Melanocyte of skin (primary cell): ENCODE measurements at places on chromosomes 1 and 21. TPM values are rescaled to one million over a fixed set of nuclear protein-coding genes. Genes with fewer than 3 reads are reported as not detected.

SH2D2A gene
- 0.31 TPM in 1 of 2 replicates, not detected in the other for total RNA-seq

ELF3 gene
- total RNA-seq = under 0.01 TPM in 2 replicates

TFB2M gene
- 25.3 and 38.6 TPM in 2 replicates for total RNA-seq

DYNLT5 gene
- 0.73 and 2.4 TPM in 2 replicates for total RNA-seq

DEPDC1 gene
- 40.0 and 56.3 TPM in 2 replicates for total RNA-seq

FHL3 gene
- 36.1 and 44.3 TPM in 2 replicates for total RNA-seq

AGO4 gene
- total RNA-seq = 14.8 and 21.8 TPM in 2 replicates

BEST4 gene
- not detected in 2 replicates for total RNA-seq

PPCS gene
- total RNA-seq = 82.8 and 83.3 TPM in 2 replicates

VHLL gene
- not detected in 2 replicates for total RNA-seq

ASTN1 gene
- total RNA-seq = not detected in 2 replicates

DNM3 gene
- total RNA-seq = 8.2 and 8.3 TPM in 2 replicates

ANGPTL3 gene
- not detected in 2 replicates for total RNA-seq
